ENCODE measurements at places on chromosomes 3 and 15.

GRCh38 chr3:124075753-124076152 is 83.8 kb upstream of the ROPN1 start:
- no peak for DNase-seq

- DNase-seq: no peak
Observed at GRCh38 chr15:40943764-40944365, 9.4 kb upstream of the CHAC1 start.

DNA sequence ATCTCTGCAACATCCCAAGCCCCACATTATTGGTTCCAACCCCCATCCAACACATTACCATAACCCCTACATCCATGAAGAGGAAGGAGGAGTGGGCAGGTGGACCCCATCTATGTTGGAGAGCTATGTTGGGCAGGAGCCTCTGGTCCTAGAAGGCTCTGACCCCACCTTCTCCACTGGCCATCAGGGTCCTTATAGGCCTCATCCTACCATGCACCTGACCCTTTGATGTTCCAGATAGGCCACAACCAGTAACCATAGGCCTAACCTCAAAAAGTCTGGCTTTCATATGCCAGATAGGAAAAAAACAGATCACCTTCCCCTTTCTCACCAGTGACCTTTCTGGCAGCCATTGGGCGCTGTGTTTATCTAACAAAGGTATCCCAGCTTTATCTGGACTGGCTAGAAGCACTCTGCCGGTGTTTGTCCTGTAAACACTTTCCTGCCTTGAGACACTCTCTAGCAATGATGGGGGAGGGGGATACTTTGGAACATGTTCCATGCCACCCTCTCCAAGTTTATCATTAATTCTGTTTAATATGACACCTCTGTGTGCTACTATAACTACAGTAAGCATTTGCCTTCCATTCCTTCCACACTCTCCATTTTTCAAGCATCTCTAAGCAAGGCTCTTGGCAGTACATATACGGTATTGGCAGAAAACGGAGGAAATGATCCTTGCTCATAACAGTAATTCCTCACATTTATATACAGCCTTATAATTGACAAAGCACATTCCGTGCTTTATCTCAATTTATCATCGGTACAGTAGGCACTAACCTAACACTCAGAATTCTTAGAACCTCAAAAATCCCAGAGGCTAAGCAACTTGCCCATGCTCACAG is 377.1 kb downstream of the VPS13C start:
- DNase-seq: no peak

DNA sequence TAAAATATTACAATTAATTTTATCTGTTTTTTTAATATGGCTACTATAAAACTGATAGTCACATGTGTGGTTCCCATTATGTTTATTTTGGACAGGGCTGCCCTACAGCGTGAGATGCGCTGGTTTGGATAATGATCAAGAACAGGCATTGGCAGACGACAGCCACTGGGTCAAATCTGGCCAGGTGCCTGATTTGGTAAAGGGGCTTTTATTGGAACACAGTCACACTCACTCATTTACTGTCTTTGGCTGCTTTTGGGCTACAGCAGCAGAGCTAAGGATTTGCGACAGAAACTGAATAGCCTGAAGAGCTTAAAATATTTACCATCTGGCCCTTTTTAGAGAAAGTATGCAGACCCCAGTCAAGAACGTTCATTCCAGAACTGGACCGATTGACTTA is 724.2 kb upstream of the CFAP20DC start:
- DNase-seq: no peak

GRCh38 chr3:43505351-43505750 is 116.5 kb downstream of the ANO10 start:
- DNase-seq: no peak

GRCh38 chr3:9129365-9129764 is 120.1 kb downstream of the SRGAP3 start:
- DNase-seq: no peak

DNA sequence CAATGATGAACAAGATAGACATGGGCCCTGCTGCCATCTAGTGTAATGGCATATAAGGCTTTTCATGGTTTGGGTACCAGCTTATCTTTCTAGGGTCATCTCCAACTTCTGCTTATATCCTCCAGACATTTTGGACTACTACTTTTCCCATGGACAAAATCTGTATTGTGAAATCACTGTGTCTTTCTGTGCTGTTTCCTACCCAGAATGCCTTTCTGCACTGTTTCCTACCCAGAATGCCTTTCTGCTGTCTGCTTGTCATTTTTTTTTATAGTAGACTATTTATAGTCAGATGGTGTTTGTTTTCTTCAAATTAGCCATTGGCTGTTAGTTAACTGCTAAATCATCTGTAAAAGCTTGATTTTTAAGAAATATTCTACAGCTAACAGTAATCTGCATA is 20.1 kb downstream of the VPS8 start:
- no peak for DNase-seq

- DNase-seq: no peak
Observed at GRCh38 chr3:28347374-28348264, 902 bp upstream of the ZCWPW2 start.

Measured in stimulated activated CD4-positive, alpha-beta T cell treated with anti-CD3 and anti-CD28 coated beads, Interleukin-4, amount 100 ng/mL, for 48 hours (primary cell).